ENCODE measurements at places on chromosomes 3 and 15.

- DNase-seq: no peak
Measured at GRCh38 chr15:48021336-48022086, 99.3 kb upstream of the SLC24A5 start.

DNA sequence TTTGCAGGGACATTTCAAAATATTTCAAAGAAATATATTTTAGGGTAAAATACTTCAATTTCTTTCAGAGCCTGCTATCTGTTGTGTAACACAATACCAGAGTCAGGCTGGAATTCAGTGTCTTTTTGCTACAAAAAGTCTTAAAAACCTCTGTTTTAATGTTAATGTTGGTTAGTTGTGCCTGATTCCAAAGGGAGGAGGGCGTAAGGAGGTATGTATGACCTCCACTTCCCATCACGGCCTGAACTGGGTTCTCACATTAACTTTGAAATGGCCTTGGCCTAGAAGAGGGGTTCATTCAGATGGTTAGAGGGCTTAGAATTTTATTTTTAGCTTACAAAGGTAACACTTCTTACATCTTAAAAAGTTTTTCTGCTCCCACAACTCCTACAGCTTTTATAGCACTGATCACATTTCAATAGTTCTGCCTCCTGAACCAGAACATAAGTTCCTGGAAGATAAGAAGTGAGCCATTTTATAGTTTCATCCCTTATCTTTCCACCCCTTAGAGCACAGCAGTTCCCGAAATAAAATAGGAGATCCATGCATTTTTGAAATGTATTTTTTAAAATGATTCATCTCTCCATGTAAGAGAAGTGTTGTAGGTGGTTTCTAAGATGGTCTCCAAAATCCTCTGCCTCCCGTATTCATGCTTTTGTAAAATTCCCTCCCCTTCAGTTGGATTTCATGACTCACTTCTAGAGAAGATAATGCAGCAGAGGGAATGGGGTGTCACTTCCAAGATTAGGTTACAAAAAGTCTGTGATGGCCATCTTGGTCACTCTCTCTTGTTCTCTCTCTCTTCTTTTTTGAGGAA, 543.1 kb upstream of the NECTIN3 start:
- no peak for DNase-seq

GRCh38 chr3:9914011-9914410, 2.9 kb upstream of the IL17RC start:
- no peak for DNase-seq

DNA sequence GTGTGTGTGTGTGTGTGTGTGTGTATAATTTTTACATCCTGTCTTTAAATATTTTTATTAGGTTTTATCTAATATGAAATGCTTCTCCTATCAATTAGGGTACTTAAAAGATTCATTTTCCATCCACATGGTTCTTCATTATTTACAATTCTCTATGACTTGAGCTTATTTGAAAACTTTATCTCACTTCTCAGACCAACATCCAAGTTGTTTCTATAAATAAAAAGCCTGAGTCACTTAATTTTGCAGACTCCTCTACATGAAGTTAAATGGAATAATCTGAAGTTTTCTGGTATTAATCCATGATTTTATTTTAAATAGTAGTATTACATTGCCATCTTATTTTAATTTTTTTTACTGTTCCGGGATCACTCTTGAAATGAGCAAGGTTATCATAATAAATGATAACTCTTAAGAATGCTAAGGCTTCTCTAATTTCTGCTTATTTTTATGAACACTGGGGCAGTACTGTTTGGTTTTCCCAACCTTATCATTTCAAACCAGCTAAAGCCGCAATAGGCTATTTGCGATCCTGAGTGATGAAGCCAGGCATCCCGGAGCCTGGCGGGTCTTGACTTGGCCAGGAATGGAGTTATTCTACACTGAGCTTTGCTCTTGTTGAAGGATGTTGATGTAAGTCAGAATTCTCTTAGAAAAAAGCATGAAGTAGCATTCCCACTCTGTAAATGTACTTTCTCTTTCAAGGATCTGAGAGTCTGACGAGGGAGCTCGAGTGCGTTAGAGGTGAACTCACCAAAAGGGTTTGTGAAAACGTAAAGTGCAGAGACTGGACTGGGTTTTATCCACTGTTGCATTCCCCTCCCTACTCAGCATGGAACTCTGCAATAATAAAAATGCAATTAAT, 220.2 kb upstream of the LRTM1 start:
- DNase-seq: no peak

DNA sequence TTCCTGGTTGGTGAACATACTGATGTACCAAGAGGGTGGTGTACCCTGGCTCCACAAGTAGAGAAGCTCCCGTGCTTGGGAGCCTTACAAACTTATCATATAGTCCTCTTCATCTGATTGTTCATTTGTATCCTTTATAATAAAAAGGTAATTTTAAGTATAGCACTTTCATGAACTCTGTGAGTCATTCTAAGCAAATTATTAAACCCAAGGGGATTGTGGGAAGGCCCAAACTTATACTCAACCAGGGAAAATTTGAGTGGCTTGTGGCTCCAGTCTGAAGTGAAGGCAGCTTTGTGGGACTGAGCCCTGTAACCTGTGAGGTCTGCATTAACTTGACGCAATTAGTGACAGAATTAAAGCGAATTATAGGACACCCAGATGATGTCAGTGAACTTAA, 29.0 kb downstream of the TTBK2 start:
- DNase-seq: no peak

DNA sequence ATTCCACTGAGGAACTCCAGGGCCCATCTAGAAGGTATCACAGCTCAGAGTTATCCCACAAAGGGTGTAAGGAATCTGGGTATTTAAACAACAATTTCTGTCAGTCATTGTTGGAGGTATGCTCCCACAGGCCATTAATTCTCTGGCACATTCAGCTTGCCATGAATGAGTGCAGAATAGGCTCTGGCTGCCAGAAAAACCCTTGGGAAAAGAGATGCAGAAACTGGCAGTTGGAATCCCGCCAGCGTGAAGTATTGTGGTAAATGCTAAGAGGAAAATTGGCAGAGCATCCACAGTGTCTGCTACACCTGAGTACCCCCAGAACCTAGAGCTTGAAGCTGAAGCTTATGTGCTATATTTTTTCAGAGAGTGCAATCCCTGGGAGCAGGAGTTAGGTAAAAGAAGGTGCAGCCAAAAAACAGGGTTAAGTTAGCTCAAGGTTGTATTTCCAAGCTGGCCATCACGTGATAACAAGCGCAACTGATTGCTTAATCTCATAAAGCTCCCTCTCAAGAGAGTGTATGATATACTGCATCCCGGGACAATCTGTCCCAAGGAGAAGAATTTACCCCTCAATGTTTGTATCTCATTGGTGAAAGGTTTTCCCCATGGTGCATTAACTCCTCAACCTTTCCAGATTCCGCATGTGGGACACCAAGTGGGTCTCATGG, 94.2 kb upstream of the ACP3 start:
- no peak for DNase-seq

DNA sequence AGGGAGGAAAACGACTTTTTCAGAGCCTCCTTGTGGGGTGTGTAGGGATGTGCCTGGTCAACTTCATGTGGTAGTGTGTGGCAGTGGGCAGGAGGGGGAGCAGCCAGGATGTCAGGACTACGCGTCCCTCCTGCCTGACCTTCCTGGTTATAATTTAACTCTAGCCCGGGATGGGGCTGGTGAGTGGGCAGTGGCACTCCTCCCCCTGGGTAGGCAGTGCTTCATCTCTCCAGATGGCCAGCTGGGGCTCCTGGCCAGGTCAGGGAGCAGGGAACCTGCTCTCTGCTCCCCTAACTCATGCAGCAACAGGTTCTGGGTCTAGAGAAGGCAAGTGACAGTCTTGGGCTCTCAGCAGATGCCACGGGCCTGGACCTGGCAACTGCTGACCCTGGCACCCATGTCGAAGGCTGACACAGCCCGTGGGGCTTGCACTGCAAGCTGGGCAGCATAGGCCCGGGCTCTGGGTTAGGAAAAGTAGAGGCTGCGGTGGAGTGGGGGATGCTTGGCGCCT, 2.6 kb downstream of the ITIH4 start:
- DNase-seq: no peak

DNA sequence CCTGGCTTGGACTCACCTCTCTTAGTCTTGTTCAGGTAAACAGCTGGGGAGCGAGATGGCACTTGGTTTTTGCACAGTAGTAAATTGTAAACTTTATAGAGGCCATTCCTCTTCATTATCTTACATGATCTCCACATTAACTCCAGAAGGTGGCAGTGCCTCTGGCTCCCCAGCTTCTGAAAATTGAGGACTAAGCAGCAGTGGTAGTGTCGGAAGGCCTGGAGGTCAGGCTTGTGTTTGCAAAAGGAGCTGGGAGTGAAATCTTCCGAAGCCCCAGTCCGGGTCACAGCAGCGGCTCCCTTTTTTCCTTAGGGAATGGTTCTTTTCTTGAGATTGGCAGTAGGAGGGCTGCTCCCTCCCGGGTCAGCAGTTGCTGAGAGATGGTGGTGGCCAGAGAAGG, 85.7 kb downstream of the FNDC3B start:
- DNase-seq: no peak

GRCh38 chr3:174023421-174023820, 625.9 kb downstream of the NLGN1 start:
- DNase-seq: no peak

- no peak for DNase-seq
Measured at GRCh38 chr3:128319741-128320141, 146.9 kb downstream of the DNAJB8 start.

GRCh38 chr15:69853544-69853951, 244.2 kb downstream of the TLE3 start:
- DNase-seq: no peak

GRCh38 chr3:2099779-2100191, 1.1 kb downstream of the CNTN4 start:
- no peak for DNase-seq

DNA sequence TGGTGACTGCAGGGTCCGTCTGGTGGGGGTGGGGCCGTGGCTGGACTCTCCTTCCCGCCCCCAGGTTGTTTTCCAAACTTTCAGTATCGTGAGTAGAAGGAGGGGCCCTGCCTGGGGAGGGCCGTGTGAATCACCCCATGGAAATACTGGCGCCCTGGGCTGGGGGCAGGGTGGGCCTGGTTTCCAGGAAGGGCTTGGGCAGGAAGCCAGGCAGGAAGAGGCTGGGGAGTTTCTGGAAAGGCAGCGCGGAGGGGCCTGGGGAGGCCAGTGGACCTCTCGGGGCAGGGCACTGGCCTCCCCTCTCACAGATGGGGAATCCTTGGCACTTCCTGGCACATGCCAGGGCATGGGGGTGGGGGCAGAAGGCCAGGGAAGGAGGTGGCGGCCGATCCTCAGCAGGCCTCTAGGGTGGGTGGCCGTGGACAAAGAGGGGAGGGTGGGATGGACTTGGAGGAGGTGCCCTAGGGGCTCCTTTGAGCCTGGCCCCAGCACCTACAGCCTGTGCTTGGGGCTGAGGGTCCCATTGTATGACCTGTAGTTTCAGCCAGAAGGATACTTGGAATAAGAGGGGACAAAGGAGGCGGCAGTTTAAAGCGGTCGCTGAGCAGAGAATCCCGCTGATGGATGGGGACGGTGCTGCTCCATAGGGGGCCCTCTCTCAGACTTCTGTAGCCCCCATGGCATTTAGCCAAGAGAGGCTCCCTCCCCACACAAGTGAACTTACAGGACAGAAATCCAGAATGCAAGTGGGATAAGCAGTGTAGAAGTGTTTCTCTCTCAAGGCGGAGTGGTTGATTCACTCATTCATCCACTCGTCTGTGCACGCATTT, 56.5 kb upstream of the GATA2 start:
- DNase-seq: no peak

GRCh38 chr3:18258492-18258891, 166.6 kb downstream of the SATB1 start:
- no peak for DNase-seq
